ENCODE measurements at places on chromosomes 6 and 20. TPM values are rescaled to one million over a fixed set of nuclear protein-coding genes. Genes with fewer than 3 reads are reported as not detected.

PTPRT gene
- total RNA-seq: 0.41 TPM

ID1 gene
- 114 TPM for total RNA-seq

GRCh38 chr6:150937132-150937906 is 71.8 kb downstream of the MTHFD1L start:
- no peak for DNase-seq

GRCh38 chr6:3822747-3823445 is 26.3 kb upstream of the FAM50B start:
- DNase-seq: no peak

DNA sequence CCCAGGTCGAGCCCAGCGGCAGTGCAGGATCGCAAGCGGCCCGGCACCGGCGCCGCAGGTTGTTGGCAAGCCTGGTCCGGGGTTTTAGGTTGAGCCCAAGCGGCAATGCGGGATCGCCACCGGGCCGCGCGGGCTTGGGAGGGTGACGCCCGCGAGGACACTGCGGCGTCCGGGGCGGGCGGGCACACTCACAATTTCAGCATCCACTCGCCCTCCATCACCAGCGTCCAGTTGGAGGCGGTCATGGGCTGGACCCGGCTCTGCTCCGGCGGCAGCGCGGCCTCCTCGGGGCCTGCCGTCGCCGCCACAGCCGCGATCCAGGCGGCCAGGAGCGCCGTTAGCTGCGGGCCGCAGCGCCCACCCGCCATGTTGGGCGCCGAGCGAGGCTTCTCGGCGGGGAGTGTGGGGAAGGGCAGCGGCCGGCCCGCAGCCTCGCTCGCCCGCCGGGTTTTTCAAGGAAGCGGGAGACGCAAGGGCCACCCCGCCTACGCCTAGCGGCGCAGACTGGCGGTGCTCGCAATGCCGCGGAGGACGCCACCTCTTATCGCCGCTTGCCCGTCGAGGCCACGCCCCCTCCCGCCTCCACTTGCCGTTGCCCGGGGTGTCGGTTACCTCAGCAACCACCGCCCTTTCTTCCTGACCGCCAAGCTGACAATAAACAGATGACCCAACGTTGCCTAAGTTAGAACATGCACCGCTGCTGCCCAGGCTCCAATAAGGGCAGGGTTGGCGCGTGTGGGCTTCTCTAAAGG is at the start of gene TMX4:
Gene TMX4, minus strand, starts transcription at position 516 of the 752 bp plus-strand sequence. Its CDS starts 148 bp downstream, at position 368.
- DNase-seq: peak; percentile 99

GRCh38 chr20:41480054-41480770 is 113.6 kb upstream of the EMILIN3 start:
- no peak for DNase-seq

DNA sequence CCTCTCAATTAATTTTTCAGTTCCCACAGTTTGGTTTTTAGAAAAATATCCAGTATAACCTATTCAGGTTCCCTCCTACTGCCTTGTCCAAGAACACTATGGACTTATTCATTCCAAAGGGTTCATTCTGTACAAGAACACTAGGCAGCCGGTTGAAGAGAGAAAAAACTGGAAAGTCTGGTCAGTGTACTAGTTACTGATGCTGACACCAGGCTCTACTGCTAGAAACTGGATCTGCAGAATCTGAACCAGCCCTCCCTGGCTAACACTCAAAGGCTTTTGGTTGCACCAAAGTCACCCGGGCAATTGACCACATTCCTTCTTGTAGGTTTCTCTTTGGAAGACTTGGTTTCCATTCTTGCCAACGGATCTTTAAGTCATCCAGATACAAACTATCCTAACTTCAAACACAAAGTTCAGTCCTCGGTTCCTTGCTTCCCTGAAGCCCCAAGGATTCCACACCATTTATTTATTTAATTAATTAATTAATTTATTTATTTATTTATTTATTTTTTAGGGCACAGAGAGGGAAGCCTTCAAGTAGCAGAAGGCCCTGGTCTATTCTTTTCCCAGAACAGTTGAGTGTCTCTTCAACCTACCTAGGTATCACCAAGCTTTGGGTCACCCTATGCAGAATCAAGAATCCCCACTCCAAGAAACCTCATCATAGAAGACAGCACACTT is 268.1 kb downstream of the ADGB start:
- DNase-seq: no peak

DNA sequence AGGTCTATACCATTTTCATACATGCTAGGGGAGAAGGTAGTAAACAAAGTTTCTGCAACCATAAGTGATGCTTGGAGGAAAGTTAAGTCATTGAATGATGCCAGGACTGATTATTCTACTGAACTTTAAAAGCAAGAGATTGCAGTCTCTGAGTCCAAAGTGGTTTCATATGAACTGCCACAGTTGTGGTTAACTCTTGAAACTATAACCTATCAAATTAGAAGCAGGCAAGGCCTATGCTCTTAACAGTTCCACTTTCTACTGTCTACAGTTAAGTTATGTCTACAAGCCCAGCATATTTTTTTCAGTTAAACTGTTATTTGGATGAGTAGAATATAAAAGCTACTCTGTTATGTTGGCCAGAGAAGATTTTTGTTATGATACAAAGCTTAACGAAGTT is 326.5 kb upstream of the RUNX2 start:
- DNase-seq: no peak

TRDN gene
- total RNA-seq: under 0.01 TPM

DNA sequence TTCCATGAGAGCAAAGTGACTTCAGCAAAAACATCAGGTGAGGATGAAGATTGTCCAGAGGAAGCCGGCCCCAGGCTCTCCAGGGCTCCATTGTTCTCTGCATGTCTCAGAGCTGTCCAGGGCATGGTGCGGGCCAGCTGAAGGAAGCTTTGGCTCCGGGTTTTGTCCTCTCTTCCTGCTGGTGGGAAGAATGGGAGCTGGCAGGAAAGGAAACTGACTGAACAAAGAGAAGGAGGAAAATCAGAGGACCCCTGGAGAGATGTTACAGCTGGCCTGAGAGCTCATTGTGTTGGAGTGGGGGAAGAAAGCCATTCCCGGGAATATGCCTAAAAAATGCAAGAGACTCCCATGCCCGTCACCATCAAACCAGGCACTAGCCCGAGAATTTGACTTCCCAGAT is 27.1 kb downstream of the PRND start:
- no peak for DNase-seq

DNA sequence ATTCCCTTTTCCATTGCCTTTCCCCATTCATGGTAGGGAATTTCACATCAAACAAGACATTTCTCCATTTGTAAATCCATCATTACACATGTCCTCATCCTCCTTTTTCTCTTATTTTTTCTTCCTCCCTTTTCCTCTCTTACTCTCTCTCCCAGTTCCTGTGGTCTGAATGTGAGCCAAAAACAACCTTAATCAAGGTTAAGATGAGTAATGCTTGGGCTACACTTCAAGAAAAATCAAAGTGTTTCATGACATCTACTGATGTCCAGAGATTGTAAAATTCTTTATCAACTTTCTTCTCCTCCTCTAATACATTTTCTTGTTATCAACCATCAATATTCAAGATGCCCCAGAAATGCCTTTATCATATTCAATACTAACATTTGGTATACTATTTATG is 208.0 kb upstream of the PRND start:
- no peak for DNase-seq

RNF8 gene
- total RNA-seq: 10.0 TPM

GRCh38 chr20:58959652-58960051 is 21.4 kb upstream of the NELFCD start:
- DNase-seq: no peak

KIF13A gene
- total RNA-seq: 55.3 TPM

FAM217A gene
- total RNA-seq: not detected

DNA sequence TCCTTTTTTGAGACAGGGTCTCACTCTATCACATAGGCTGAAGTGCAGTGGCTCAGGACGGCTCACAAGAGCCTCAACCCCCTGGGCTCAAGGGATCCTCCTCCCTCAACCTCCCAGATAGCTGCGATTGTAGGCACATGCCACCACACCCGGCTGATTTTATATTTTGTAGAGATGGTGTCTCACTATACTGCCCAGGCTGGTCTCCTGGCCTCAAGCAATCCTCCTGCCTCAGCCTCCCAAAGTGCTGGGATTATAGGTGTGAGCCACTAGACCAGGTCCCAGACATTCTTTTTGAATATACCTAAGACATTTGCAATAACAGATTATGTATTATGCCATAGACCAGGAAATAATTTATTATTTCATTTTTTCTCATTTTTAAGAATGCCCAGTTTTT is 58.3 kb upstream of the CDYL start:
- DNase-seq: no peak

- peak; percentile 85 for DNase-seq
Observed at GRCh38 chr6:137707590-137708360, 159.3 kb upstream of the TNFAIP3 start.

- DNase-seq: no peak
Observed at GRCh38 chr20:21353236-21353635, 44.1 kb downstream of the NKX2-4 start.

DNA sequence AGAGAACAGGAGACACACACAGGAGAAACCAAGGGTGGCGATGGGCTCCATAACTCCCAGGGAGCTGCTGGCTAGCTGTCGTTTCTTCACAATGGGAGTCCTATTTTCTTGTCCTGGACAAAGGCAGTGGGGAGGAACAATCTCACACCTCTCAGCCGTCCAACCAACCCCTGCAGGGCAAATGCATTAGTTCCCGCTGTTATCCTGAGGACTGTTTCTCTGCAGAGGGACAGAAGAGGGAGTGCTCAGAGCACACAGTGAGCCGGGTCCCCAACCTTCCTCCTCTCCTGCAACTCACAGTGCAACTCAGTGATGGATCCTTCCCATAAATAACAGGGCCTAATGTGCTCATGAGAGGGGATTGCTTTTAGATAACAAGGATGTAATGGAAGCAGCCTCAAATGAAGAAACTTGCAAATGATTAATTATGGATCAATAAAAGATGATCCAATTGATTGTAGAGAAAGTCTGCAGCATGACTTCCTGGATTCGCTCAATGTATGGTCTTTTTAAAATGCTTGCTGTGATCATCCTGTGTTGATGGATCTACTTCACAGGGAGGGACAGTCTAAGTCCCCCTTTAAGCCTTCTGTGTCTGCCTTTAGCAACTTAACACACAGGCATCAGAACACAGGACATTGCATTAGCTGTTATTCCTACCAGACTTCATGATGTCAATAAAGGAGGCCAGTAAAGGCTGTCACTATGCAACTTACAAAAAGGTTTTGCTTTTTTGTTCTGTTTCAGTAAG is 453.4 kb upstream of the AGPAT4 start:
- DNase-seq: no peak

- DNase-seq: no peak
Observed at GRCh38 chr6:11279284-11279689, 46.8 kb upstream of the NEDD9 start.

KCNG1 gene
- total RNA-seq: 1.7 TPM

DNA sequence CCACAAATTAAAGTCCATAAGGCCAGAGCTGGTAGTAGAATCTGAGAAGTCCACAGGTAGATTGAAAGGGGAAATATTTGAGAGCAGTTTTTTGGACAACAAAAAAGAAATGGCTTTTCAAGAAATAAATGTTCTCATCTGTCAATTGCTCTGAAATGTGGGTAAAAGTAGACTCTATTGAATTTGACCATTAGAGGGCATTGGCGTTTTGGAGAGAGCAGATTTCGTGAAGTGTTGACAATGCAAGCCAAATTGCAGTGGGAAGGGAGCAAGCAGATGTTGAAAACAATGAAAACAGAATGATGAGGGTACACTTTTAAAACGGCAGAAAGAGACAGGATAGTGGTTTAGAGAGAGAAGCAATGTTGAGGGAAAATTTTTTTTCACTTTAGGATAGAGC is 149.1 kb upstream of the FAM83B start:
- no peak for DNase-seq

SPAG4 gene
- 3.3 TPM for total RNA-seq

DNA sequence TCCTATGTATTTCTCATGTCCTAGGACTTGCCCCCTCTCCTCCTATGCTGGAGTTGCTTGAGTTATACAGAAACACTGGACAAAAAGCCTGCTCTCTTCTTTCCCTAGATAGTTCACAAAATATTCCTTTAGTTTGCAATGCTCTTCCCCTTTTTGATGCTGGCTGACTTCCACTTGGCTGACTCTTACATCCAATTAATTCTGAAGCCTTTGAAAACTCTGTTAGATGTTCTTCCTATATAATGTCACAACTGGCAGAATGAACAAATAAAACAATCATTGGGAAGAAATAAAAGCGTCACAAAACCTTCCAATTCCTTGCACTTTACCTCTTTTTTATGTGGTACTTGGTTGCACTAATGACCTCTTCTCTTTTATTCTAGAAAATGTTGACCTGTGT is 253.8 kb upstream of the CITED2 start:
- DNase-seq: no peak

Data from sigmoid colon (tissue), 7 donors.